ENCODE measurements at places on chromosomes 1 and 21.

DNA sequence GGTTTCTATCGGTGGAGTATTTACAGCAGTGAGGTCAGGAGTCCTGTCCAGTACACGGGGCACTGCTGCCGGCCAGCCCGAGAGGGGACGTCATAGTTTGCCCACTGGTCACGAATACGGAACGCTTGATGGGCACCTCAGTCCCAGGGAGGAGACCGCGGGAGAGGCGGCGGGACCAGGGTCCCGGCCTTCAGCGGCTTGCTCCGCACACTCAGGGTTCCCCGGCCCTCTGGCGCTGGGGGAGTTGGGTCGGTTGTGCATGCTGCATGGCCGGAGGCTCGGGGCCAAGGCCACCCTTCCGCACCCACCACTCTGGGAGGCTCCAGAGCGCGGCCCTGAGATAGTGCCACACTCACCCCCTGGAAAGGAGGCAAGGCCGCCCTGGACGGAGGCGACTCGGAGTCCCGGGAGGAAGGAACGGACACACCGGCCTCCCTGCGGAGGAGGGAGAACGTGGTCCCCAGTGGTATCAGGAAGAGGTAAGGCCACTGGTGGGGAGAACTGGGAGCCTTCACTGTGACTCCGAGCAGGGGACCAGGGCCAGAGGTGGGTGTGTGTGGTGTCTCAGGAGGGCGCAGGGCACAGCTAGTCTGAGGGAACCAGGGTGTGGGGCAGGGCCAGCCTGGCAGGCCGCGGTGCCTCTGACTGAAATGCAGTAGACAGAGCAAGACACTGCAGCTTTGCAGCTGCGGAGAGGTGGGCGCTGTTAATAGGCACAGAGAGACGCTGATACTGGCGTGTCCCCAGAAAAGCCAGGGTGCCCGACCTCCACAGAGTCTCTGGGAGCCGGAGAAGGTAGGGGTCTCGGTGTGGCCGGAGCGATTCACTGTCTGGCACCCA is 28.6 kb upstream of the PRSS38 start:
- no peak for DNase-seq

DNA sequence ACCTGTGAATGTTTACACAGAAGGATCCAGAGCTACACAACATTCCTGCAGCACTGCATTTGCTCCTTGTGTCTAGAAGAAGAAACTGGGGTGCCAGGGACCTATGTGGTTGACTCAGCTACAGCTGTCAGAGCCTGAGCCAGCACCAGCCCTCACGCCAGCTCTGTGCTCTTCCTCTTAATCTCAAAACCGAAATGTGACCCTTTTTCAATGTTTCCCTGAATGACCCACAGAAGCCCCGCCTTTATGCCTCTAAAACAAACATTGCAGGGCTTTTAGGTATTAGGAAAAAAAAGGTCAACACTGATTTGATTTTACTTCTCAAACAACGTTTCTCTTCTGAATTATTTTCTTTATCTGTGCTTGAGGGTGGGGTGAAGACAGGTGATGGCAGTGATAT is 260.5 kb downstream of the DYRK1A start:
- DNase-seq, result no peak

DNA sequence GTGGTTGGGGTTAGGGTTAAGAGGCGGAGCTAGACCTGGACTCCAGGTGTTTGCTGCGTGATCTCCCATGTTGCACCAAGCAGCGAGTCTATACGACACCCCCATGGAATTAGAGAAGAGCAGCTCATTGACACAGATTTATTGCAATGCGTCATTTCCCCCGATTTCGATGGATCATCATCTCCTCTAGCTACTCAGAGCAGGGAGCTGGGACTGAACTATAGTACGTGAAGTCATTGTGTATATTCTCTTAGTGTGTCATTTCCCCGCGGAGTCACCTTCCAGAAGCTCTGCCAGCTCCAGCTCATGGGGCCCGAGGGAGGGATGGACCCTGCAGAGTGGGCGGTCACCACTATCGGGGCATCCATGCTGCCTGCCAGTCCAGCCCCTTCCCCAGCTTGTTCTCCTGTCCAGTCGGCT is 7.5 kb upstream of the C2CD2 start:
- DNase-seq, result no peak

DNA sequence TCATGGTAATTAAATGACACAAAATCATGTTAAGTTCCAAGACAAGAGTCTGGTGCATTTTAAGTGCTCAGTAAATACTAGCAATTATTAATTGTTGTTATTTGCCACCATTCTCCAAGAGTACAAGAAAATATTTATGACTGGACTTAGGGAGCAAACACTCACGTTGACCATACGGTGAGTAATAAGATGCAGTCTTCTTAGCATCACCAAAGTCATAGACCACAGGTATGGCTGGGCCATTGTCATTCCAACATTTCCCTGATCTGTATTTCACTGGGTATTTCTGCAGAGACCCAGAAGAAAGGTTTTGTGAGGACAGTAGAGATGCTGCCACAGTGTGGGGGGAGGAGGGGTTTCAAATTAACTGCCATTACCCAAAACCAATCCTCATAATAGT is 4.7 kb downstream of the ITLN2 start:
- no peak for DNase-seq

DNA sequence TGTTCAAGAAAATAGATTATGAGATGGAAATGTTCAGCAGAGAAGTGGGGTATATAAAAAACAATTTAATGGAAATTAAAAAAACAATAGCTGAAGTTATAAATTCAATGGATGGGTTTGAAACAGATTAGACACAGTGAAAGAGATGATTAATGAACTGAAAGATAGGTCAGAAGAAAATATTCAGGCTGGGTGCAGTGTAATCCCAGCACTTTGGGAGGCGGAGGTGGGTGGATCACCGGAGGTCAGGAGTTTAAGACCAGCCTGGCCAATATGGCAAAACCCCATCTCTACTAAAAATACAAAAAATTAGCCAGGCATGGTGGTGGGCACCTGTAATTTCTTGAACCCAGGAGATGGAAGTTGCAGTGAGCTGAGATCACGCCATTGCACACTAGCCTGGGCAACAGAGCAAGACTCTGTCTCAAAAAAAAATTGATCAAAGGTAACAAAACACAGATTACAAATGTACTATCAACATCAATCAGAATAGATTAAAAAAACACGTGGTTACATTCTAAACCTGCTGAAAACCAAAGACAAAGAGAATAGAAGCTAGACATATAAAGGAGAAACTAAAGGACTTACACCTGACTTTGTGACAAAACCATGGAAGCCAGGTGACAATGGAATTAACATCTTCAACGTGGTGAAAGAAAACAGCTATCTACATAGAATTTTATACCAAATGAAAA is 4.8 kb upstream of the SUMO3 start:
- no peak for DNase-seq

GRCh38 chr1:228416217-228416933 is at the start of gene TRIM17:
TRIM17 (minus strand) TSS chr1:228416861; CDS start chr1:228415072, 1,789 bp downstream.
- DNase-seq, result no peak
